K562 (cell line): ENCODE measurements at places on chromosomes 2 and 18.
A peak's percentile ranks its signal among the peaks of the same experiment; 100 is the strongest.

DNA sequence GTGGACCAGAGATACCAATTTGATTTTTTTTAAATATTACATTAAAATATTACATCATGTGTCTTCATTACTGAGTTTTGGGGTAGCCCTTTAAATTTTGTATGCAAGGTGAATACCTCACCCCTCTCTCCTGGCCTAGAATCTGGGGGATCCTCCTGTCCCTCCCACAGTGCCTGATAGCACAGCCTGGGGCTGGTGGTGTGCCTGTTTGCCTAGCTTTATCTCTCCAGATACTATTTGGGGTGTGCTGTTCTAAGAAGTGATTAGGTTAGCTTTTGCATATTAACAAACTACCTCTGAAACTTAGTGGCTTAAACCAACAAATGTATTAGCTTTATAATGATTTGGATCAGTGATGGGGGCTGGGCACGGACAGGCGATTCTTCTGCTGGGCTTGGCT is 20.7 kb upstream of the B3GNT7 start:
- H3K4me1 ChIP-seq: peaks cover 14% of the 10 kb centered on the region; the same call in 2 of the 3 replicates
- no peak overlapping the region for H3K4me3 ChIP-seq
- H3K27me3 ChIP-seq: no peaks in the 10 kb centered on the region
- DNase-seq: peak; percentile 38

DNA sequence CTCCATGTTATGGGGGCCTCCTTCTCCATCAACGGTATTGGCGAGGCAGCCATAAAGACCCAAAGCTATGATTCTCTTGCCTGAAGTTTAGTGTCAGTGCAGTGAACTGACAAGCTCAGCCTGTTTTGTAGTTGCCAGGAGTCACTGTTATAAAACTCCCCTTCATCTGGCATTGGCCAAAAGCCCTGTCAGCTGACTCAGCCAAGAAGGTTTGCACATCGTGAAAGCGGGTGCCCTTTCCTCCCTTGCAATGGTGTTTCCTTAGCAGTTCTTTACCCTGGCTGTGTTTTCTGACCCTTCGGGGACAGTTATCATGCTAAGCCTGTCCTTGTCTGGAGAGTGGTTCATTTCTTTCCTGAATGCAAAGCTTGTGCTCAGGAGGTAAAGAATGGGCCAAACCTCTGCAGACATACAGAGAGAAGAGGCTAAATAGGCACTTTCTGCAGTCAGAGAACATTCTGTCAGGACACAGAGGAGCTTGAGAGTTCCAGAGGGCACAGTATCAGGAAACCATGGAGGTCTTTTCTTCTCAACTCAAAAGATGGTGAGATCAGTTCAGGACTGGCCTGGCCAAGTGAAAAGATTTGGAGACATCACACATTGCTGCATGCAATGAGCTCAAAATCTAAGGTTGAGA is 414.2 kb downstream of the ZNF521 start:
- no peak overlapping the region for H3K4me3 ChIP-seq
- no peaks in the 10 kb centered on the region for H3K27me3 ChIP-seq
- DNase-seq: no peak
- no peaks in the 10 kb centered on the region for H3K36me3 ChIP-seq
- H3K27ac ChIP-seq: no peak overlapping the region

DNA sequence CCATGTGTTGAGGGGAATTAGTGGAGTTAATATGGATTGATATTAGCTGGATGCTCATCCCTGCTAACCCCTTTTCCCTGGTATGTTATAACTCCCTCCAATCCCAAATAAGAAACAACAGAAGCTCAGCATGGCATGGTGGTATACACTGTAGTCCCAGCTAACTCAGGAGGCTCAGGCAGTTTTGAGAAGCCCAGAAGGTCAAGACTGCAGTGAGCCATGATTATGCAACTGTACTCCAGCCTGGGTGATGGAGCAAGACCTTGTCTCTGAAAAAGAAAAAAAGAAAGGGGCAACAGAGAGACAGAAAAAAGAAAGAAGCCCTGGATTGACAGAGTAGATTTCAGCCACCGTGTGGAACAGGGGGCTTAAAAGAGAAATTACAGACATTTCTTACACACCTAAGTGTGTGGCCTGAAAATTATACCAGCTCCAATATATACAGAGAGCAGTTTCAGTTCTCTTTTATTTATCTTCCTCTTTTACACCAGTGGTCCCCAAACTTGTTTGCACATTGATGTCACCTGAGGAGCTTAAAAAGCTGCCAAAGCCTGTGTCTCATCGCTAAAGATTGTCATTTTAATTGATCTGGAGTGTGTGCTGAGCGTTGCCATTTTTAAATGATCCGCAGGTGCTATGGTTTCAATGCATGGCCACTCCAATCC is 203.6 kb downstream of the UBE2E3 start:
- H3K27ac ChIP-seq: no peak overlapping the region
- DNase-seq: no peak
- no peaks in the 10 kb centered on the region for H3K36me3 ChIP-seq
- H3K4me1 ChIP-seq: no peaks in the 10 kb centered on the region

GRCh38 chr2:201568217-201568820 is 75.0 kb downstream of the TMEM237 start:
- no peak overlapping the region for H3K27ac ChIP-seq
- no peak overlapping the region for H3K4me3 ChIP-seq
- no peaks in the 10 kb centered on the region for H3K27me3 ChIP-seq
- no peaks in the 10 kb centered on the region for H3K36me3 ChIP-seq
- no peak for DNase-seq

DNA sequence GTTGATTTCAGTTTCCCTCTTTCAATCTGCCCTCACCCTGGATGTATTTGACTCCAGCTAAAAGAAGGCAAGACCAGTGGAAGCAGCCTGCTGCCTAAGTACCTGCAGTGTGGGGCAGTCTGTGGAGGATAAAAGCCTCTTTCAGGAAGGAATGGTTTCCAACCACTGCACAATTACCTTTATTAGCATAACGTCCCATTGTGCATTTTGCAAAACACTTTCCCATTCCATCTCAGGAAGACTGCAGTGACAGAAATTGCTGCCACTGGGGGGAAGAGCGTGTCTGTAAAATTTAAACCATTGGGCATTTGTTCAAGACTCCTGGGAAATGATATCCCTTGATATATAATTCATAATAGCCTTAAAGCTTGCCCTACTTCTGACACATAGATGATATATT is 26.2 kb downstream of the CYRIA start:
- no peak overlapping the region for H3K4me3 ChIP-seq
- H3K27ac ChIP-seq: no peak overlapping the region
- no peak for DNase-seq
- no peaks in the 10 kb centered on the region for H3K36me3 ChIP-seq
- no peaks in the 10 kb centered on the region for H3K27me3 ChIP-seq

DNA sequence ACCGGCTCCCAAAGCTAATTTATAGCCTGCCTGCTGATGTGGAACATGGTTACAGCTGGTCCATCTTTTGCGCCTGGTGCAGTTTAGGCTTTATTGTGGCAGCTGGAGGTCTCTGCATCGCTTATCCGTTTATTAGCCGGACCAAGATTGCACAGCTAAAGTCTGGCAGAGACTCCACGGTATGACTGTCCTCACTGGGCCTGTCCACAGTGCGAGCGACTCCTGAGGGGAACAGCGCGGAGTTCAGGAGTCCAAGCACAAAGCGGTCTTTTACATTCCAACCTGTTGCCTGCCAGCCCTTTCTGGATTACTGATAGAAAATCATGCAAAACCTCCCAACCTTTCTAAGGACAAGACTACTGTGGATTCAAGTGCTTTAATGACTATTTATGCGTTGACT is 51.4 kb downstream of the TMEM178A start:
- H3K4me1 ChIP-seq: no peaks in the 10 kb centered on the region
- no peak for DNase-seq
- H3K27me3 ChIP-seq: peaks cover 9% of the 10 kb centered on the region; the same call in 2 of the 3 replicates
- no peak overlapping the region for H3K4me3 ChIP-seq
- H3K27ac ChIP-seq: no peak overlapping the region
- no peaks in the 10 kb centered on the region for H3K36me3 ChIP-seq

DNA sequence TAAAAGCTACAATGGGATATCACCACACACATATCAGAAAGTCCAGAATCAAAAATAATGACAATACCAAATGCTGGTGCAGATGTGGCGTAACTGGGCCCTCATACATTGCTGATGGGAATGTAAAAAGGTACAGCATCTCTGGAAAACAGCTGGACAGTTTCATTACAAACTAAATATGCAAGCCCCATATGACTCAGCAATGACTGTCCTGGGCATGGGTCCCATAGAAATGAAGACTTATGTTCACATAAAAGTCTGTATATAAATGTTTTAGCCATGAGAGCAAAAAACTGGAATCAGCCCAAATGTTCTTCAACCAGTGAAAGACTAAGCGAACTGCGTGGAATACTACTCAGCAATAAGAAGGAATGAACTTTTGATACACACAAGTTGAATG is 56.7 kb downstream of the ALPK2 start:
- no peak for DNase-seq
- H3K36me3 ChIP-seq: no peaks in the 10 kb centered on the region

DNA sequence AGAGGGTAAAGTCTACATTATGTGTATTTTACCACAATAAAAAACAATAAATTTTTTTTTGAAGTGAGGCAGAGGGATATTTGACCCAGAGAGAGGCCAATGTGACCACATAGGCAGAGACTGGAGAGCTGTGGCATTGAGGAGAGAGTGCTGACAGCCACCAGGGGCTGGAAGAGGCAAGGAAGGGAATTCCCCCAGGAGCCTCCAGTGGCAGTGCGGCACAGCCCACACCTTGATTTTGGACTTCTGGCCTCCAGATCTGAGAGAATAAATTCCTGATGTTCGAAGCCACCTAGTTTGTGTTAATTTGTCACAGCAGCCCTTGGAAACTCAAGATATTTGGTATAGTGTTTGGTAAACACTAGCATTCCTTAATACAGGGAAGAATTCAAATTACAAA is 22.7 kb downstream of the ANKRD29 start:
- H3K4me3 ChIP-seq: no peak overlapping the region
- no peak for DNase-seq
- no peaks in the 10 kb centered on the region for H3K36me3 ChIP-seq
- no peak overlapping the region for H3K27ac ChIP-seq
- peaks cover 22% of the 10 kb centered on the region; the same call in 1 of the 2 replicates for H3K27me3 ChIP-seq
- H3K4me1 ChIP-seq: no peaks in the 10 kb centered on the region; the same call in 2 of the 3 replicates

GRCh38 chr2:128300151-128301020 is 18.3 kb downstream of the HS6ST1 start:
- H3K36me3 ChIP-seq: no peaks in the 10 kb centered on the region
- no peak overlapping the region for H3K27ac ChIP-seq
- no peak overlapping the region for H3K4me3 ChIP-seq

GRCh38 chr2:153499439-153499838 is 20.9 kb upstream of the RPRM start:
- no peak overlapping the region for H3K27ac ChIP-seq
- no peak for DNase-seq
- no peaks in the 10 kb centered on the region for H3K4me1 ChIP-seq
- H3K4me3 ChIP-seq: no peak overlapping the region
- no peaks in the 10 kb centered on the region for H3K36me3 ChIP-seq

DNA sequence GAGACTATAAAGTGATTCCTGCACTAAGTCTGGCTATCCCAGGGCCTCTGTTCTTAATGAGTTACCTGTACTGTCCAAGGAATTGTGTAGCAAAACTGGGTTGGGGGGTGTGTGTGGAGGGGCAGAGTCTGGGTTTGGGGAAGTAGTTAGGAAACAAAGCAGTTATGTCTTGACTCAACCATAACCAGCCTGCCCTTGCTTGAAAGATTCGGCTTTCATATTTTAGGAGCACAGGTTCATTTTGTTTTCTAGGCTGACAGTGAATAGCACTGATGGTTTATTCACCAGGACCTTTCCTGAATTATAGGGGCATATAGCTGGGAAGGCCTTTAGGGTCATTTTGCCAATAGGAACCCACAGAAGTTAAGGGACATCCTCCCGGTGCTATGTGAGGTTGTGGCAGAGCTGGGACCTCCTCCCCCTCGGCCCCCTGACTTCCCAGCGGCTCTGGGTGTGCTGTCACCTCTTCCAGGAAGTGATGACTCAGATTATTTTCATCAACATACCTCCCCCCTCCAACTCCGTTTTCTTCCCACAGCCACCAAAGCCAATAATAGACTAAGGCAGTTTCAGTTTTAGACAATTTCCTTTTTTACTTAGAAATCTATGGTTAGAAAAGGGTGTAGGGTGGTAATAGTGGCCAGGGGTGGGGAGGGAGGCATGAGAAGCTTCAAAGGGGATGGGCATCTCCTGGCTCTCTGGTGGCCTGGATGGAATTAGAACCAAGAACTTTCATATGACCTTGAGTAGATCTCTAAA is 44.8 kb downstream of the SETBP1 start:
- no peak overlapping the region for H3K4me3 ChIP-seq
- H3K36me3 ChIP-seq: no peaks in the 10 kb centered on the region
- H3K4me1 ChIP-seq: peaks cover 37% of the 10 kb centered on the region
- peak overlapping the region; percentile 63 for H3K27ac ChIP-seq

DNA sequence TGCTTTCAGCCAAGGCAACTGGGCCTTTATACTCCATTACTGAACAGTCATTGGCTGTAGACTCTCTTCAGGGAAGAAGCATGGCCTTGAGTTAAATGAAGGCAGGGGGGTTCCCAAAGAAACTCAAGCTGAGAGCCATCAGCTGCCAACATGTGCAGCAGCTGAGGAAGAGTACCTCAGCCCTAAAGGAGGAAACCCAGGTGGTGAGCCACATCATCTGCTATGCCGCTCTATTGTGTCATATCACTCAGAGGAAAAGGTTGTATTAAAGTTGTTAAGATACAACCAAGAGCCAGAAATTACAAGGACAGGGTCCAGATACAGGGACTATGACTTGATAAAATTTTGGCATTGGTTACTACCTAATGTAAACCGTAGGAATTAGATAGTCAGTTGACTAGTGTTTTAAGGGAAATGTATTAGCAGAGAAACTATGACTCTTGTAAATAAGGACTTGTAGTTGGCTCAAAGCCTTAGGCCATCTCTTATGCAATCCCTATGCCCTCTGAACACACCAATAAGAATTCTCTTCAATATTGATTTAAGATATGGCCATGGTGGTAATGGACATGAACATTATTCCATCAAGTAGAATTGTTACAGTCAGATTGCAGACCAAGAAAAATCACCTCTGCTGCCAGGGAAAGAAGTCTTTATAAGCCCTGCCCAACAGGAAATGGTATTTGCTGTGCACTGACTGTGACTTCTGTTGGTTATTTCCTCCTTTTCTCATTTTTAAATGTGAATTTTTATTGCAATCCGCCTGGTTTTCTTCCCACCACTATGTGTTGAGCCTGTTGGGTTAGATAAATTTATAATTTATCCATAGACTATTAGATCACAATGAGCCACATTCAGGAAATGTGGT is 9.2 kb upstream of the LRPPRC start:
- H3K4me1 ChIP-seq: no peaks in the 10 kb centered on the region
- peaks cover 20% of the 10 kb centered on the region for H3K27me3 ChIP-seq
- H3K27ac ChIP-seq: no peak overlapping the region
- DNase-seq: no peak
- no peaks in the 10 kb centered on the region for H3K36me3 ChIP-seq

GRCh38 chr2:126790987-126791780 is 107.5 kb upstream of the TEX51 start:
- H3K36me3 ChIP-seq: no peaks in the 10 kb centered on the region
- no peak overlapping the region for H3K4me3 ChIP-seq
- H3K27me3 ChIP-seq: peaks cover 26% of the 10 kb centered on the region
- no peak for DNase-seq
- H3K27ac ChIP-seq: no peak overlapping the region
- no peaks in the 10 kb centered on the region for H3K4me1 ChIP-seq
